Gastrocnemius medialis (tissue), 4 donors: ENCODE measurements at places on chromosomes 12 and 14.

GRCh38 chr14:63727231-63727735 is 582 bp downstream of the SGPP1 start:
- DNase-seq, result peak; percentile 14

DNA sequence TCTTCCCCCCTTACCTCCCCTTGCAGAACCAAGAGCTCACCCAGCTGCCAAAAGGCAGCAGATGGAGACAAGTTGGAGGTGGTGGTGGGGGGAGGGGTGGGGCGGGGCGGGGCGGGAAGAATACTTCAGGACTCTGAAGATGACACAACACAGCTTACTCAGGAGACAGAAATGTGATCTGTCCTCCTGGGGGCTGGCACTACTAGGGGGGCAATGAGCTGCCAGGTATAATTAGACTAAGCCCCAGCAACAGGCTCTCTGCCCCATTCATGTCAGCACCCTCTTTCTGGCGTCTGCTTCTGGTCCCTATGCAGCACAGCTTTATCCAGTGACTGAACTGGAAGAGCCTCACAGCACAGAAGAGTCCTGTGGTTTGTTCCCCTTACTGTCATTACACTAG is 407.0 kb downstream of the MED13L start:
- peak; percentile 82 for DNase-seq

DNA sequence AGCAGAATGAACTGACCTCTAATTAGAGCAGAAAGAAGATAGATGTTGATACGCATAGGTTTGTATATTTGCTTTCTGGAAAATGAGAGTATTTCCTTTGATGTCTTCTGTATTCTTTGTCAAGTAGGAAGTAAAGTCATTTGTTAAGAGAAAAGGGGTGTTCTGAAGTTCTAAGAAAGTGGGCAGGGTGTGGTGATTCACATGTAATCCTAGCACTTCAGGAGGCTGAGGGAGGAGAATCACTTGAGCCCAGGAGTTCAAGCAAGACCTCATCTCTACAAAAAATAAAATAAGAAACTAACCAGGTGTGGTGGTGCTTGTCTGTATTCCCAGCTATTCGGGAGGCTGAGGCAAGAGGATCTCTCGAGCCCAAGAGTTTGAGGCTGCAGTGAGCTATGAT is 2.8 kb downstream of the RHNO1 start:
- no peak for DNase-seq

- DNase-seq, result no peak
These were observed 6.0 kb upstream of the IFT81 start for GRCh38 chr12:110117956-110118685.

DNA sequence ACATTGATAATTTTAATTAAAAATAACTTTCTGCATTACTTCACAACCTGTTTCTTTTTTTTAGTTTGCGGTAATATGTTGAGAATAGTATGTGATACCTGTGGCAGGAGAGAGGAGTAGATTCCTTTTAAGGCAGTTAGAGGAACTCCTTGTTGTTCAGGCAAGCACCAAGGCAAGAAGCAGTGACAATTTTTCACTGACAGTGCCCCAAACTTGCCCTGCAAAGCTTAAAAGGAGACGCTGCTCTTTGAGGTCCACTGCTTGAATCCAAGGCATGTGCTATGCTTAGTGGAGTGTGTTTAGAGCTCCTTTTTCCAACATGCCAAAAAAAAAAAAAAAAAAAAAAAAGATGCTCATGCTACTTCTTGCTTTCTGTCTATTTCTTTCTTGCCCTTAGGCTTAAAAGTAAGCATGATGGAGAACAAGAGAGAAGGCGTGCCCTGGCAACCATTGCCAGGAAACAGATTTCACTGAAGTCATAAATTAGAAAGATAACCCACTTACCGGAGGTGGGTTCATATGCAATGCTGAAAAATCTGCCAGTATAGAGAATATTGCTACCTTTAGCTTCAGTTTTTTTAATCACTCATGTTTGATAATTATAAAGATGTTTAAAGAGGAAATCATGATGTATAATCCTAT is 58.3 kb upstream of the DYRK2 start:
- no peak for DNase-seq

- no peak for DNase-seq
These were observed 35.4 kb downstream of the SLC38A1 start for GRCh38 chr12:46233423-46233822.

GRCh38 chr12:12128670-12129069 is 57.9 kb downstream of the BCL2L14 start:
- DNase-seq, result no peak

GRCh38 chr12:25723336-25723735 is 170.3 kb upstream of the LMNTD1 start:
- DNase-seq, result no peak

DNA sequence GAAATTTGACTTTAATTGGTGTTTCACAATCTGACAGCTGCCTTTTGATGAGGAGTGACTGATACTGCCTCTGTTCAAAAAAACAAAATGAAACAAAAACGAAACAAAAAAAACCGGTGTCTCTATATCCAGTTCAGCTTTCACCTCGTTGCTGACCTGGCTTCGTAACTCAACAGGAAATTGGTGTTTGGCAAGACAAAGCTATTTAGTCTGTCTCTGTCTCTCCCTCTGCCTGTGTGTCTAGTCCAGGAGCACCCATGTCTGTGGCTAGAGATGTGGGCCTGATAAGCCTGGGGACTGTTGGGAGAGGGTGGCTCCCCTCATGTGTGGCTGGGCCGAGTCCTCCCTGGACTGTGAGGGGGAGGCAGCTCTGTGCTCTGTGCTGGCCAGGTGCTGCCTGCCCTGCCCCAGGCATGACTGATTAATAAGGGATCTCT is 11.3 kb downstream of the CACNA1C start:
- DNase-seq, result no peak

DNA sequence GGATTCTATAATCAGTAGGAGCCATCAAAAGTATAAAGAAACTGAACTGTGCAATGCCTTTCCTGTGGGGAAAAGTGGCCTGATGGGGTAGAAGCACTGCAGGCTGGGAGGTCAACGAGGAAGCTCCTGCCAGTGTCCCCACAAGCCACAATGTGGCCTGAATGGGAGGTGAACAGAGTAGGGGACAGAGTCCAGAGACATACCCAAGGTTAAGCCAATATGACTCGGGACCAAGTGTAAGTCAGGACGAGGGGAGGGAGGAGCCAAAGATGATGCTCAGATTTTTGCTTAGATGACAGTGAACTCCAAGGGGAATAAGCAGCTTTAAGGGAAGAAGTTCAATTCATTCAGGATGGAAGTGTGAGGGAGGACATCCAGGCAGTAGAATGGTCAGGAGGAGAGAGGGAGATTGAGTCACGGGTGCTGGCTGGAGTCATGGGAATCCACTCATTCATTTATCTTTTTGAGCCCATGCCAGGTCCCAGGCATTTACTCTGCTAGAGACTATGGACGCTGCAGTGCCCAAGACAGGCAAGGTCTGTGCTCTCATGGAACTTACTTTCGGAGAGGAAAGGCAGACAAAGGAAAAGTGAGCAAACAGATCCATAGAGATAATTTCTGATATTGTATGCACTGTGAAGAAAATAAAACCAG is 29.1 kb downstream of the DPF3 start:
- DNase-seq, result no peak

GRCh38 chr12:6177642-6178358 is 22.4 kb upstream of the CD9 start:
- no peak for DNase-seq

- DNase-seq, result no peak
These were observed 164.1 kb upstream of the CDKN3 start for GRCh38 chr14:54232735-54233134.

GRCh38 chr12:50224026-50224692 is 57.0 kb upstream of the CERS5 start:
- peak; percentile 45 for DNase-seq

GRCh38 chr12:99455350-99456035 is 192.1 kb upstream of the GARIN6 start:
- no peak for DNase-seq

DNA sequence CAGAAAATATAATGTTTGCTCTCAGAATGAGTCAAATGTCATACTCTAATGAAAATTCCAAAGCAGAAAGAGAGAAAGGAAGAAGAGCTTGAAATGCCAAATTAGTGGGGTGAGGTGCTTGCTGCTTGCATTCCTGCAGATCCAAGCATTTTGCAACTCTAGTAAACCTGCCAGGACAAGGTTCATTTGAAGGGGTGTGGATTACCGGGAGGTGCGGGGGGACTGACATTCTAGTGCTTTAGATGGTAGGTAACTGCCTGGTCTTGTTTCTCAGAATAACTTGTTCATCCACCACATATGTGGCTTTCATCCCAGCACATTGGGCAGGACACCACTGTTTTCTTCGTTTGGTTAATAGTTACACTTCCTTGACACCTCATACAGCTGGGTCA is 144.4 kb downstream of the AKAP6 start:
- DNase-seq, result peak; percentile 56

DNA sequence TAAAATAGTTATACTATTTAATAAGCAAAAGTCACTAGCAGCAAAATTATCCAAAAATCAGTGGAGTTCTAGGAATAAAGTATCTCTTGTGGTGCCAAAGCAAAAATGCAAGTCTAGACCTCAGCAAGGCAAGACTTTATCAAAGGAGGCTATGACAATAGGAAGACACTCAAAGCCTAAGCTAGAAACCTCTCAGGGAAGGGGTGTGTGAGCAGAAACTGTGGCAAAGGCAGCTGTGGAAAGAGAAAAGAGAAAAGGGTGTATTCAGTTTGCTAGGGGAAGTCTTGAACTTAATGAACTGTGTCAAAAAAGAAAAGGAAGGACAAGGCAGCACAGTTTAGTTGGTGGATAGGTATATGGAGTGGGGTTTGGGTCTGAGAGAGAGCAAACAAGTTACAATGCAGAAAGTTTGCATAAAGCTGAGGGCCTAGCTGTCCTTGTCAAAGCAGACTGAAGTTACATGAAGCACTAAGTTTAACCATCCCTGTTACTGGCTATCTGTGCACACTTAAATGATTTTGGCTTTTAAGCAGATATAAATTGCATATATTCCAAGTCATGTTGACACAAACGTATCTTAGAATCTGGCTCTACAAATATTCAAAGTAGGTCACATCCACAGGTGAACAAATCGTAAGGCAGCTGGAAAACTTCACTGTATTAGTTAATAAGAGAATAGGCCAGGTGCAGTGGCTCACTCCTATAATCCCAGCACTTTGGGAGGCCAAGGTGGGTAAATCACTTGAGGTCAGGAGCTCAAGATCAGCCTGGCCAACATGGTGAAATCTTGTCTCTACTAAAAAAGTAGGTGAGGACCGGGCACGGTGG is 31.0 kb upstream of the AMN1 start:
- no peak for DNase-seq

GRCh38 chr12:106894774-106895173 is 60.9 kb upstream of the TMEM263 start:
- DNase-seq, result no peak

DNA sequence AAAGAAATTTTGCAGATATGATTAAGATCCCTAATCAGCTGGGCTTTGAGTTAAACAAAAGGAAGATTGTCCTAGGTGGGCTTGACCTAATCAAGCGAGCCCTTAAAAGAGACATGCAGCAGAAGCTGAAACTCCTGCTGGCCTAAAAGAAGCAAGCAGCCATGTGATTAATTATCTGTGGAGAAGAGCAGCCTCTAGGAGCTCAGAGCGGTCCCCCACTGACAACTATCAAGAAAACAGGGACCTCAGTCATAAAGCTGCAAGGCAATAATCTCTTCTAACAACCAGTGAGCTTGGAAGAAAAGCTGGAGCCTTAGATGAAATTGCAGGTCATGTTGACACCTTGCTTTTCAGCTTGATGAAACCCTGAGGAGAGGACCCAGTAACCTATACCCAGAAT is 288.9 kb upstream of the CLEC14A start:
- no peak for DNase-seq

GRCh38 chr14:74578479-74578878 is 33.6 kb downstream of the LTBP2 start:
- no peak for DNase-seq

DNA sequence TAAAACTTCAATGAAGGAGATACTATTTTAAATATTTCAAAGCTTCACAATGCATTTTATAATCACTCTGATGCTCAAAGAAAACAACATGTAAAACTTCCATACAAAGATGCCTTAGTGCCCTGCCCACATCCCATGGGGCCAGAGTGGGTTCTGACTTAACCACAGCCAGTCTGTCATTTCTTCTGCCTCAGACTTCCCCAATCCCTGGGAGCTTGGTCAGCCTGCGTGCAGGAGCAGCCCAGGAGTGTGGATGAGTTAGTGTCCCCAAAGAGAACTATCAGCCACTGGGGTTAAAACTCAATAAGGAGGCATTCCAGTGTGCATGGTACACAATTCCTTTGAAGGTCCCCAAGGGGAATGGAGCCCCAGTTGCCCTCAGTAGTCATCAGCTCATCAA is 100.3 kb downstream of the PTCSC3 start:
- DNase-seq, result no peak

- no peak for DNase-seq
These were observed 69.9 kb upstream of the C14orf180 start for GRCh38 chr14:104509673-104510072.

DNA sequence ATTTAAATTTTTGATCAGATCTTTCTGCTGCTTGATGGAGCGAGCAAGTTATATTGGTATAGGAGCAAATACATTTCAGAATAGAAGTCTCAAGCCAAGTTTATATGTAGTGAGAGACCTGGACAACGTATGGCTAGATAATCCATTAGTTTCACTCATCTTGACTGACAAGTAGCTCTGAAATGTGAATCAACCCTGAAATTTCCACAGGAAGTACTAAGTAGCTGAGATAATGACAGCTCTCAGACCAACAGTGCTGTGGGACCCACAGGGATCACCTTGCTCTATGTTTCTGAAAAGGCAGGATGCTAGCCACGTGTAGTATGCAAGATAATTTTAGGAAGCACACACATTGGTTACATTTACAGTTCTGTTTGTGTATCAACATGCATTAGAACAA is 258.6 kb upstream of the FOXN3 start:
- DNase-seq, result no peak

GRCh38 chr14:93033084-93033982 is 82.4 kb downstream of the ITPK1 start:
- DNase-seq, result no peak

DNA sequence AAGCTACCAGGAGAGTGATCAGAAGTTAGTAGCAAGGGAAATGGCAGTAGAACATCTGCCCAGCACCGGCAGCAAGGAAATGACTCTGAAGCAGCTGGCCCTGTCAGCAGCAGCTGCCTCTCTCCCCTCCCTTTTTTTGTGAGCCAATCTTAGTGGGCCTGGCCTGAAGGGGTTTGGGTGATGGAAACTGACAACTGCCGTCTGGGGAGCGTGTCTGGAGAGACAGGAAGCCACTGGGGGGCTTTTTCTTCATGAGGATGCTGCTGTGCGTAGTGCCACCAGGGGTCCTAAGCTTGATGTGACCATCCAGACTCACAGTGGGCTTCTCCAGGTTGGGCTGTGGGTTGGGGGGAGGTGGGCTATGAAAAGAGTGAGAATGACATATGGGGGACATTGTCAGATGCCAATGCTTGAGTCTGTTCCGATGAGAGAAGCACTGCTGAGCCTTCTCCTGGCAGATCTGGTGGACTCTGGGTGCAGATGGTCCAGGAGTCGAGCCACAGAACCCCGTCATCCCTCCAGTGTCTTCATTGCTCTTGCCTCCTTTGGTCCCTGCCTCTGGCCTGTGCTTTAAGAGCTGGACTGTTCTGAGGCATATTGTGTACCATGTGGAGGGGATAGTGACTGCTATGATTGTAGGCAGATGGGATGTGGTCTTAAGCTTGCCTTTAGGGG is 87.6 kb upstream of the HIF1A start:
- no peak for DNase-seq

GRCh38 chr12:55188974-55189556 is 31.8 kb upstream of the OR10A7 start:
- no peak for DNase-seq
